Stimulated activated CD4-positive, alpha-beta T cell treated with anti-CD3 and anti-CD28 coated beads, Interleukin-15, amount 100 ng/mL, for 1 hour (primary cell): ENCODE measurements at places on chromosomes 6 and 20.
A peak's percentile ranks its signal among the peaks of the same experiment; 100 is the strongest.

- no peak for DNase-seq
Observed at GRCh38 chr6:149696901-149697300, 21.0 kb downstream of the LATS1 start.

GRCh38 chr6:45619994-45620471 lies 242.3 kb upstream of the SUPT3H start:
- DNase-seq = no peak

GRCh38 chr6:130425537-130425936 lies 59.7 kb downstream of the TMEM200A start:
- no peak for DNase-seq

DNA sequence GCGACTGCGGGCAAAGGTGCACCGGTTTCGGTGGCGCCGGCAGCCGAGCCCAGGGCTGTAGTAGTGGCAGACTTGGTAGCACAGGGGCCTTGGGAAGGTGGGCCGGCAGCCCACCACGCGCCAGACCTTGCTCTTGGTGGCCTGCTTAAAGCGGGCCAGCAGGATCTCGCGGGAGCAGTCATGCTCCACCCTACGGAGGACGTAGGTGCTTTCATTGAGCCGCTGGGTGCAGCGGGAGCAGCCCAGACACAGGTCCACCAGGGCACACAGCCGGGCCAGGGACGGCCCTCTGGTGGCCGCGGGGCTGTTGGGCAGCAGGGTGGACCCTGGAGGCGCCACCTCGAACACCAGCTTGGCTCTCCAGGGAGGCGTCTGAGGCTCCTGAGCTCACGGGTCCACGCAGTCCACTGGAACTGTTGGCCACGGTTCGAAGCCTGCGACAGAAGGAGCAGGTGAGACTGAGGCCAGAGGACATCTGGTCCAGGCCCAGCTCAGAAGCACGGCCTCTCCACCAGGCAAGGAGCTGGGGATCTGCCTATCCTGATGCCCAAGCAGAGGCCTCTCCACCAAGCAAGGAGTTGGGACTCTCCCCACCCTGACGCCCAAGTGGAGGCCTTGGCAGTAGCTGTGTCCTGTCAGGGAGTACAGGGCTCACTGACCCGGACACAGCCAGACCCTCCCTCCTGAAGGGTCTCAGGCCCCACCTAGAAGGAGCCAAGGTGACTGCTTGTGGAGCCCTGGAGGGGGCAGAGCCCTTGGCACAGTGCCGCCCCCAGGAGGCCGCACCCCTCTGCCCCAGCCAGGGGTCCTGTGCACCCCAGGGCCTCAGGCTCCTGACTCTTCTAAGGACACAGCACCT lies 1.0 kb downstream of the HELZ2 start:
- no peak for DNase-seq

DNA sequence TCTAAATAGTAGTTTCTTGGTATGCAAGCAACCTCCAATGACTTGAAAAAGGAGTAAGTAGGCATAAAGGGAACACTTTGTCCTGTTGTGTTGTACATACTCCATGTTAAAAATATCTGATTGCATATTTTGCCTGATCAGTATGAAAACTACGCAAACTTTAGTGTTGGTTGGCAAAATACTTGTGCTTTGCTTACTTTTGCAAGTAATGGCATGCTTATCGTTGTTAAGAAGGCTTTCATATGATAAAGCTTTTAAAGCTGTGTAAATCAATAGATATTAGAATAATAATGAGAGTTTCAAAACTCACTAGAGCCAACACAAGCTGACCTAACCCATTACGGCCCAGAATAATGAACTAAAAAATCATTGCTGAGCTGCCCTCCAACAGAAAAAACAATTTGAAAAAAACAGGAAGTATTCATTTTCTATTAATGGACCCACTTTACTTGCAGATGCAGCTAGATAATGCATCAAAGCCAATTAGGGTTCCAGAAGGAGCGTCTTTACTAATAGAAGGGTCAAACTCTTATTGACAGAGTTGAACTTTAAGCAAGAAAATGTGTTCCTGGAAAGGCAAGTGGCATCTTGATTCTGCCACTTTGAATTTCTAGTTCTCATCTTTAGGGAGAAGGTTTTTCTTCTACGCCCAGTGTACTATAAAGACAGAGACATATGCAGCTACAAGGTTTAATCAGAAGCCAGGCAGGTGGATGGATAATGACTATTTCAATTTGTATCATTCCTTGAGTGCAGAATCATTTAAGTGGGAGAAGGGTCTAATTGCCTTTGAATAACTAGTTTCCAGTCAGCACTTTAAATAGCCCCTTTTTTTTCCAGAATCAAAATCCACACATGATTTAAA lies 82.2 kb downstream of the SNAP25 start:
- no peak for DNase-seq

DNA sequence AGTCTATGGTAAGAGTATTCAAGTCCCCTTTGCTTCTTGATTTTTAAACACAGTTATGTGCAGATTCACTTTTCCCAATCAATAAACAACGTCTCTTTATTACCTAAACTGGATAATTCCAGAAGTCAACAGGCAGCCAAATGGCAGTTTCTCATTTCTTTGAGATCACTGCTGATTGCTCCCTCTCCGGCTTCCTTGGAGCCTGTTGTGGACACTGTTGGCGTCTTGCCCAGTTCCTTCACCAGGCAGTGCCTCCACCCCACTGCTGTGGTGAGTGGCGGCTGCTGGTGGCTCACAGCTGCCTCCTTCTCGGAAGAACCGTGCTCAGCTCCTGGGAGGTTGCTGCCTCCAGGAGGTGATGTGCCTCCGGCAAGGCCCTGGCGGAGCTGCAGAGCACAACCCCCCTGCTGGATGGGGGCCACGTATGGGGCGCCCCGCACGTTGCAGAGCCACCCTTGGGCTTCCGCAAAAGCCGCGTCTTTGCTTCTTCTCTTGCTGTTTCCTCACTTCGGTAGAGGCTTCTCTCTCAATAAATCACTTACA lies 105.1 kb upstream of the CNKSR3 start:
- DNase-seq = no peak

- DNase-seq = no peak
Observed at GRCh38 chr6:37115236-37115895, 54.6 kb upstream of the PIM1 start.

GRCh38 chr20:1840817-1841553 lies 54.2 kb upstream of the SIRPA start:
- no peak for DNase-seq

GRCh38 chr6:112372226-112372806 lies 25.2 kb downstream of the RFPL4B start:
- DNase-seq = no peak

GRCh38 chr6:151482290-151482689 lies 11.5 kb upstream of the CCDC170 start:
- no peak for DNase-seq

DNA sequence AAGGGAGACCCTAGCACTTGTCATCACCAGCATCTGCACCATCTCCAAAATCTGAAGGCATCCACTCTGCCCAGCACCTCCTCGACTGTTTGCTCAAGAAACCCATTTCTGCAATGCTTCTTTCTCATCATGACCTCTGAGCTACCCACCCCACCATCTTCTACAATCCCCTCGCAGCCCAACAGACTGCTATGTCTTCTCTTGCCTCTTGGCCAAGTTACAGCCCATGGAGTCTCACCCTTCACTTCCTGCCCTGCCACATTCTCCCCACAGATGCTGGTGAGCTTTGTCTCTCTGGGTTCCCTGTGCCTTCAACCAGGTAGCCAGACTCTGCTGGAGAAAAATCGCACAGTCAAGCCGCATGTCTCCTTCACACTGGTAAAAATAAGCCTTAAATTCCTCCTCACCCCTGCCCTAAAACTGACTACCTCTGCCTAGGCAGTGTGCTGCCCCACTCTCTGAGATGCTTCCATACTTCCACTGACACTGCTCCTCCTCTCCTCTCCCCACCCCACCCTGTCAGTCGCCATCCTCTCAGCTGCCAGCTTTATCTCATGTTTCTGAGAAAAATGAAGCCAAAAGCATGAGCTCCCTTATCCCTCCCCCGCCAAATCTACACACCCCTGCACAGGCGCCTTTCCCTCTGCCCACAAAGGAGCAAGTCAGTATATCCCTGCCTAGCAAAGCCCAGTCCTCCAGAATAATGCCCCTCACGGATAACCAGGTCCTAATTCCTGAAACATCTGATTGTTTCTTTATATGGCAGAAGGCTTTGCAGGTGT lies 2.3 kb upstream of the TXNDC5 start:
- no peak for DNase-seq

DNA sequence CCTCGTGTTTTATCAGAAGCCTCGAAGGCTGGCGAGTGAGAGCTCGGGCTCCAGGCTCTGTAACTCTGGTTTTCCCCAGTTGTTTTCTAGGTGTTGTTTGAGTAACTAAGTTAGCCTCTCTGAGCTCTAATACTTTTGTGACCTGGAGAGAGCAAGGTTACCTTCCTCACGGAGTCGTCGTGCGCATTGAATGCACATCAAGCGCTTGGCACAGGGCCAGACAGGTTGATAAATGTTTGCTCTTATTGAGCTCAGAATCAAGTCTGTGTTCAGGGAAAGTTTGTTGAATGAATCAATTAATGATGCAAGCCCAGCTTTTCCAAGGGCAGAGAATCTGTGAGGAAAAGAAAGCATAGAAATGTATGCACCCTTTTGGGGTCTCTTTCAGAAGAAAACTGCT lies 33.5 kb downstream of the EDN3 start:
- DNase-seq = no peak

GRCh38 chr20:63542696-63543095 lies 4.9 kb downstream of the SRMS start:
- DNase-seq = no peak

DNA sequence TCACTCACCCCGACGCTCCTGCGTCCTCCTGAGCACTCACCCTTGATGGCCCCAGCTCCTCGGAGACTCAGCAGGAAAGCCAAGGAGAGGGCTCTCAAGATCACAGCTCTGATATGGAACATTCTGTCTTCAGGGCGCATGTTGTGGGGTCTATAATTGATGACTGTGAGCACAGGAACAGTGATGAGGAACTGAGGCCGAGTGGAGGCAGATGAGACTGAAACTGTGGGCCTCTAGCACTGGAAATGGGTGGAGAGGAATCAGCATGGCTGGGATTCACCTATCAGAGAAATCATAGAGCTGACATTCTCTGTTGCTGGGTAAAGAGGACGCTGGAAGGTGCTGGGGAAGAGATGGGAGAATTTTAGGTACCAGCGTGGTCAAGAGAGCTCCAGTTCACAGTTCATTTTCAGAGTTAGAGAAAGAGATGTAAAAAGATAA lies at the start of gene HLA-DPA1:
TSS of gene HLA-DPA1 (minus strand) at position 219 of the 441 bp plus-strand sequence.
- no peak for DNase-seq

GRCh38 chr20:51382111-51382985 lies 160.2 kb downstream of the NFATC2 start:
- DNase-seq = no peak

GRCh38 chr6:154356690-154357089 lies at the start of gene IPCEF1:
Gene IPCEF1, minus strand, starts transcription at chr6:154356803. Its CDS starts 90,856 bp downstream, at chr6:154265947.
- DNase-seq = no peak

GRCh38 chr6:128532827-128533226 lies 12.4 kb upstream of the PTPRK start:
- no peak for DNase-seq

DNA sequence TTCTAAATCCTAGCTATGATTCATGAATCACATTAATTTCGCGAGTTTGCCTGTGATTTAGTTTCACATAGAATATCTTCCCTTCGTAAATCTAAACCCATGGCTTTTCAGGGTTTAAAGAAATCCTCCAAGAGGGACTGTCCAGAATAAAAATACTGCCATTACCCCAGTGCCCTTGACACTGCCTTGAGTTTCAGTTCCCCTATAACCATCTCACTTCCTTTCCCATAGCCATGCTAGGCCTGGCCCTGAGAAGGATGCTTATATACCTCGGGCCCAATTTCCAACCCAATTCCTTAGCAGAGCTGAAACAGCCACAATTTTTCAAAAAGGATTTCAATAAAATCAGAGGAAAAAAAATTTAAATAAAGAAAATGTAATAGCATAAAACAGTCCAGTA lies 697.3 kb downstream of the FRK start:
- no peak for DNase-seq

GRCh38 chr6:159169193-159169555 lies at the start of gene FNDC1:
Gene FNDC1, plus strand, starts transcription at chr6:159169400. Its CDS starts 197 bp downstream, at chr6:159169597.
- DNase-seq = peak; percentile 40

- DNase-seq = no peak
Observed at GRCh38 chr6:140567466-140567865, 1193.0 kb upstream of the CITED2 start.

DNA sequence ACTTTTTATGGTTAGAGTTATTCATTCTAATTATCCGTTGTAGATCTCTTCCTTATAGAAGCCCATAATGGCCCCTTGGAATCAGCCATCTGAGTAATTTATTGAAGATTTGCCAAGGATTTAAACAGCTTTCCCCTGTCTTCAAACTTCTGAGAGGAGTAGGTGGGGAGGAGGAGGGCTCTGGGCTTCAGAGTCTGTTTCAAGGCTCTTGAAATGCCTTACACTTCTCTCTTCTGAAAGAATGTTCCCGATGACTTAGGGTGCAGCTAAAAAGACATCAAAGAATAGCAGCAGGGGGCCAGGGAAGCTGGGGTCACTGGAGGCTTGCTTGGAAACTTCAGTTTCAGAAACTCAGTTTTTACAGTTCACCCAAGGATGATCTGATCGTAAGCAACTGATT lies 165.3 kb downstream of the ZDHHC14 start:
- no peak for DNase-seq

GRCh38 chr6:35177596-35177995 lies 36.2 kb upstream of the SCUBE3 start:
- DNase-seq = no peak

- no peak for DNase-seq
Observed at GRCh38 chr6:77332915-77333623, 130.2 kb downstream of the HTR1B start.

DNA sequence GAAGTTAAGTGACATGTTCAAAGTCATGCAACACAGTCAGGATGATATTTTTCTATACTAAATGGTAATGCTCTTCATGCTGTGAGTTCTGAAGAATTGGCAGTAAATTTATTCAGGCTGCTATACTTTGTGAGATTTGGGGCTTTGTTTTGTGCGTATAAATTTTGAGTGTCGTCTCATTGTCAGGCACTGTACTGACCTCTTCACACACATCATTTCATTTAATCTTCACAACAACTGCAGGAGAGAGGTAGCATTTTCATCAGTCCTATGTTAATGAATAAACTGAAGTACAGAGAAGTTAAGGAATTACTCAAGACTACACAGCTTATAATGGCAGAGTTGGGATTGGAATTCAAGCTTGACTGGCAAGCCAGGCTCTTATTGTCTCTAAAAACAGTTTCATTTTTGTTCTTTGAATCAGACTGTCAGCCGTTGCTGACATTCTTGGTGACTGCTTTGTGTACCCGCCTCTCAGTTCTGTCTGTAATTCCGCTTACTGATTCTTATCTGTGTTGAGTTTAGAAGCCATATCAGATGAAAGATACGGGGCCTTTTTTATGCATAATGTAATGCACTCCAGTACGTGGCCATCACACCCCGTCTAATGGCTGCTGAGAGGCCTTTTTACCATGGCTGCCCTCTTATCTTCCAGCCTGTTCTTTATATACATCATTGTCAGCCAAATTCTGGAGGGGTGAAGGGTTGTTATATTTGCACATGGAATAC lies 274.9 kb downstream of the UTRN start:
- DNase-seq = no peak
